RCC 7860 (cell line): ENCODE measurements at places on chromosomes 11 and 22.

GRCh38 chr11:134858783-134859480 is 446.9 kb upstream of the B3GAT1 start:
- DNase-seq = no peak

GRCh38 chr11:57638005-57638781 is 11.5 kb downstream of the YPEL4 start:
- peak; percentile 27 for DNase-seq

- DNase-seq = no peak
These were observed 1.8 kb downstream of the KCNK7 start for GRCh38 chr11:65593518-65594414.

GRCh38 chr11:27717801-27718229 is 17.6 kb upstream of the BDNF start:
- DNase-seq = no peak

DNA sequence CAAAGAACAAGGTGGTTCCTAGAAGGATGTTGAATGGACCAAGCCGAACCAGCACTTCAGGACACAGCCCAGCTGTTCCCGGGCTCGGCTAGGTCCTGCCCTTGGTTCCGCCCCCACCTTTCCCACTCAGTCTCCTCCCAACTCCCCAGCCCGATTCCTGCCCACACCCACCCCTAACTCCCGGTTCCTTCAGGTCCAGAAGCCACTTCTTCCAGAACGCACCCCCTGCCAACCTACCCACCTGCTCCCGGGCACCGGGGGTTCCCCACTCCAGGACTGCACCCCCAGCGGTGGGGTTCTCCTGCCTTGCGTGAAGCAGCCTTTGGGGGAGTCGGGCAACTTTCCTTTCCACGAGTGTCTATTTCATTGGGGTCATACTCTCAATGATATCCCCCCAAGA is 30.7 kb downstream of the CERK start:
- no peak for DNase-seq

DNA sequence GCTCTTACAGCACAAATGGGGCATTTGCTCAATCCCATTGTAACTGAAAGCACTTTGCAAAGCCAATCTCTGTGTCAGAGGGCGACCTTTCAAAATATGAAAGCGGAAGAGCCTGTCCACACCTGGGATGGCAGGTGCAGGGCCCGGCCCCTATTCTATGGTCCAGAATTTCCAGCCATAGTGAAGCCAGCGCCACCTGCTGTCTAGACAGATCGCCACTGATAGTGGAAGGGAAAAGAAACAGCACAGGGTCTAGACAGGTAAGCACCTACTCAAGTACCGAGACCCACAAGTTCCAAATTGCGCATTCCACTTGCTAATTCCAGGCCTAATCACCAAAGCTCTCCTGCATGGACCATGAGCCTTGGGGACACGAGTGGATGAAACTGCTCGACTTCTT is 141.4 kb downstream of the NTM start:
- DNase-seq = peak; percentile 11

- no peak for DNase-seq
These were observed 49.5 kb downstream of the MCHR1 start for GRCh38 chr22:40728731-40729189.

DNA sequence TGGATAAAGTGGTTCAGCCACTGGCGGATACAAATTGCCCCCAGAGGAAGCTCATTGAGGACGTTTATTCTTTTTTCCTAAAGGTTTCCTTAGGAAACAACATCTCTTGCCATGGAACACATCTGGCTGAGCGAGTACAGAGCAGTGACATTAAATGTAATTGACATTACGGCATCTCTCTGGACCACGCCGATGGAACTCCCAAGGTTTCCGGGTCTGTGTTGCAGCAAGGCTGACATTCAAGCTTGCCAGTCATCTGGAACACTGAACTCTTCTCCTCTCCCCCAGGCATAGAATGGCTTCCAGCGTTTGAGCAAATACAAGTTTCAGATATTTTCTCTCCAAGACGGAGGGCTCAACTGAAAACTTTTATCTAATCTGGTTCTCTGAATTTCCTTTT is 42.1 kb downstream of the CLMP start:
- DNase-seq = no peak

DNA sequence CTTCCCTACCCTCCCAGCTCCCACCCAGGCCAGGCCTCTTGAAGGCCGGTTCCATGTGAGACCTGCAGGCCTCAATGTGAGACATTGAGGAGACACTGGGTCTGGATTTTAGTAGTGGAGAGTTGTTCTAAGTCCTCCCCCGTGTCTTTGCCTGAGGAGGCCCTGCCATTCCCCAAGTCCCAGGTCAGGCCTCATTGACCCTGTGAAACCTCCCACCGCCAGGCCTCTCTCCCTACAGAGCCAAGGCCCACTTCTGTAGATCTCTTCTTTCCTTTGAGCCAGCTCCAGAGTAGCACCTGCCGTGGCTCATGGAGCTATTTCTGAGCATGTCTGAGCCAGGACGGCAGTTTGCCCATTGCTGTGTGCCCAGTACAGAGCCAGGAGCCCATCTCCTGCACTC is 1419.6 kb downstream of the TBC1D22A start:
- no peak for DNase-seq

- no peak for DNase-seq
These were observed 119.5 kb upstream of the B3GAT1 start for GRCh38 chr11:134531327-134532130.
